CD8-positive, alpha-beta memory T cell (primary cell): ENCODE measurements at places on chromosomes 4 and X.

DNA sequence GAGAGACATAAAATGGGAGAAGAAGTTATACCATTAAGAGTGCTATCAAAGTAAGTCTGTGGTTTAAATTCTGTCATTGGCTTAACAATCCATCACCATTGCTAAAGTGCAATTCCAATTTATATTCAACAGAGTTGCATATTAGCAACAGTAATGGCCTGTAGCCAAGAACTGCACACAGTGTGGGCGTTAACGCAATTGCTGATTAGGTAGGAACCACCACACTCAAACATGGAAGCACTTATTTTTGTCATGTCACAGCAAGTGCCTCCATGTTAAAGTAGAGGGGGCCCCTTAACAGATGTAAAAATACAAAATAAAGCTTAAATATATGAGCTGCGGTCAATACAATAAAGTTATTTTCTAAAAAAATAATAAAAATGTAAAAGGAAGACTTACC is 10.8 kb downstream of the LARP7 start:
- DNase-seq, result no peak

GRCh38 chr4:1091561-1091995 is 21.8 kb downstream of the RNF212 start:
- DNase-seq, result no peak

DNA sequence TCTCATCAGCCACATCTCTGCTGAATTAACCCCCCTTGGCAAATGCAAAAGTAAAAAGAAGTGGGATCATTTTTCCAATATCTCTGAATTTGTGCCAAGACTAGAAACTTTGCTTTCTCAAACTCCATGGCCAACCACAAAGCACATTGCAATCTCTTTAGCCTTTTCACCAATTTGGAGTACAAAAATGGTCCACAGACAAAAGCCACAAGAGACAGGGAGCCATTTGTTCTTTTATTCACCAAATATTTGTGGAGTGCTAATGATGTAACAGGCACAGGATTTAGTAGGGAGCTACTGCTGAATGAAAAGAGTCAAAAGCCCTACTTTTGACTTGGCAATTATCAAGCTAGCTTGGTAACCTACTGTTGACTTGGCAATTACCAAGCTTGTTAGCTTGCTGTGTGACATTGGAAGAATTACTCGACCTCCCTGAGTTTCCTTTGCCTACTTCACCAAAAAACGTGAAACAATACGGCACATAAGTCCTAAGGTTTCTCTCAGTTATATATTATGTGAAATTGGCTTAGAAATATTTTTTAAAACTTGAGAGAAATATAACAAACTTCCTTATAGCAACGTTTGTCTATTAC is 97.1 kb upstream of the KLF3 start:
- DNase-seq, result no peak

DNA sequence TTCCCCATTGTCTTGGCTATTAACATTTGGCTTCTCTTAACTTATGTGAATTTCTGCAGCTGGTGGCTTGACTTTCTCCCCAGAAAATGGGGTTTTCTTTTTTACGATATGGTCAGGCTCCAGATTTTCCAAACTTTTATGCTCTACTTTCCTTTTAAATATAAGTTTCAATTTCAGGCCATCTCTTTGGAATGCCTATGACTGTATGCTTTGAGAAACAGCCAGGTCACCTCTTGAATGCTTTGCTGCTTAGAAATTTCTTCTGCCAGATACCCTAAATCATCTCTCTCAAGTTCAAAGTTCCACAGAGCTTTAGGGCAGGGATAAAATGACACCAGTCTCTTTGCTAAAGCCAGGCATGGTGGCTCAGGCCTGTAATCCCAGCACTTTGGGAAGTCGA is 212.9 kb upstream of the SMIM31 start:
- DNase-seq, result no peak

DNA sequence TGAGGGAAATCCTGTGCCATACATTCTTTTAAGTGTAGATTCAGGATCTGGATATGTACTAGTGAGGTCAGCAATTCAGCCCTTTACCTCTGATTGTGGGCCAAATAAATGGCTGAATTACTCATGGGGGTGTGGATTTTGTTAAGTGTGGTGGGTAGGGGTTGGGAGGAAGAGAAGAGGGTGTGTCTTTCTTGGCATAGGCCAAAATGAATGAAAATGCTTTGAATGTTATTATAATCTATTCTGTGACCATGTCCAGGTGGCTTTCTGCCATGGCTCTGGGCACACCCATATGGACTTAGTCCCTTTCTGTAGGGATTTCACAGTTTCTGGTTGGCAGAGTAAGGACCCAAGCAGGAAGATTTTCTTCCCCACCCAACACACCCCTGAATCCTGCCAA is 244.3 kb downstream of the CBR4 start:
- DNase-seq, result no peak

- no peak for DNase-seq
These were observed 291.0 kb downstream of the LDB2 start for GRCh38 chr4:16607241-16608066.

DNA sequence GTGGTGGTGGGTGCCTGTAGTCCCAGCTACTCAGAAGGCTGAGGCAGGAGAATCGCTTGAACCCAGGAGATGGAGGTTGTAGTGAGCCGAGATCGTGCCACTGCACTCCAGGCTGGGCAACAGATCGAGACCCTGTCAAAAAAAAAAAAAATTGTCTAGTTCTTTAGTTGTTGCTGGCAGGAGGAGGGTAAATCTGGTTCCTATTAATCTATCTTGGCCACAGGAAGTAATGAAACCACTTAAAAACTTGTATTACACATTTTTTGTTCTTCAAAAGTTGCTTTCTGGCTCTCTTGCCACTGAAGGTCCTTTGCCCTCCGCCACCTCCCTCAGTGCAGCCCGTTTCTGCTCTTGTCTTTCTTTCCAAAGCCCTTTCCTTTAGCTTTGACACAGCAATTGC is 102.9 kb upstream of the ARSJ start:
- no peak for DNase-seq

- no peak for DNase-seq
These were observed 16.0 kb upstream of the RBMXL3 start for GRCh38 chrX:115173181-115173580.

DNA sequence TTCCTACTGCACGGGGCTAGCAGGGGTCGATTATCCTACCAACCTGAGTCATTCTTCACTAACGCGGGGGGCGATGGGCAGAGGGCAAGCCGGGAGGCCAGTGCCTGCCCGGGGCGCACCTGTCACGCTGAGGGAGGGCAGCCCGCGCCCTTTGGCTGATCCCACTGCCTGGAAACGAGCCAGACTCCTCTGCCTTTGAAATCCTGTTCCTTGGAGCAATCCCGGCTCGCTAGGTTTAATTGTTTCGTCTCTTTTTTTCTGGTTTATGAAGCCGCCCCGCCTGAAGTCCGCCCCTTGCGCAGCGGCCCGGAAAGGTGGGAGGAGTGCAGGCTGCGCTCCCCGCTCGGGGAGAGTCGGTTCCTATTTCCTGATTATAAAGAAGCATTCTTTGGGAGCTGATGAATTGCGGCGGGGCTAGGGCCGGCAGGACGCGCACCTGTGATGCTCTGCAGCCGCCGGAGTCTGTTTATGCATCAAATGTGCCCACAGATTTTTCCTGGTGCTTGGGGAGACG is 484.2 kb downstream of the BCOR start:
- peak; percentile 6 for DNase-seq

DNA sequence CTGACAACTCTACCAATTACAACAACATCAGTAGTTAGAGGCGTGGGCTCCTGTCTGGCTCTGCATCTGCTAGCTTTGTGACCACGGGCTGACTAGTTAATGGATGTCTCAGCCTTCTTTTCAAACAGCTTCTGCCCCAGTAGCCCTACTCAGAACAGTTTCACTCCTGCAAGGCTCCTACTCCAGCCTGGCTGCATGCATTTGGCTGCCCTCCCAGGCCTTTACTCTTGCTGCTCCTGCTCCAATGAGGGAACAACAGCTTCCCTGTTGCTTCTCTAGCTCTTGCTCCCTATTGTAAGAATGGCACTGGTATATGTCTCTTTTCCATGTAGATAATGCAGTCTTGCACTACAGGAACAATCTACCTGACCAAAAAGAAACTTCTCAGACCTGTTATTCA is 93.3 kb downstream of the TTC29 start:
- no peak for DNase-seq

GRCh38 chr4:186765673-186766546 is 42.3 kb upstream of the FAT1 start:
- no peak for DNase-seq

GRCh38 chr4:180923486-180923885 is 1319.7 kb upstream of the TENM3 start:
- DNase-seq, result no peak

- no peak for DNase-seq
These were observed 140.9 kb downstream of the MAPK10 start for GRCh38 chr4:86218746-86219473.

GRCh38 chr4:68960294-68961163 is 8.9 kb upstream of the UGT2A3 start:
- DNase-seq, result no peak
